Placental epithelial cell (primary cell): ENCODE measurements at places on chromosomes 11 and 22. TPM values are rescaled to one million over a fixed set of nuclear protein-coding genes. Genes with fewer than 3 reads are reported as not detected.

The WNT11 gene
- total RNA-seq, result 34.4 and 34.5 TPM in 2 replicates

The OR51E2 gene
- total RNA-seq, result not detected in 2 replicates

The C11orf97 gene
- not detected in 2 replicates for total RNA-seq

The TTLL8 gene
- total RNA-seq, result not detected in 2 replicates

The MS4A13 gene
- not detected in 2 replicates for total RNA-seq

The FAM180B gene
- total RNA-seq, result under 0.01 TPM in 1 of 2 replicates, not detected in the other

The RIMBP3C gene
- 0.79 and 0.87 TPM in 2 replicates for total RNA-seq

The C11orf16 gene
- total RNA-seq, result not detected in 2 replicates

The B4GALNT4 gene
- total RNA-seq, result 0.22 and 4.3 TPM in 2 replicates

The CCDC188 gene
- not detected in 2 replicates for total RNA-seq

The TECTA gene
- total RNA-seq, result 0.33 and 0.79 TPM in 2 replicates

The PIH1D2 gene
- 1.7 and 4.3 TPM in 2 replicates for total RNA-seq

The MPZL3 gene
- 35.3 and 61.1 TPM in 2 replicates for total RNA-seq

The GALNT18 gene
- 0.39 and 1.1 TPM in 2 replicates for total RNA-seq

The USP2 gene
- total RNA-seq, result under 0.01 and 0.11 TPM in 2 replicates

The TTC12 gene
- 16.9 and 48.7 TPM in 2 replicates for total RNA-seq

The THRSP gene
- total RNA-seq, result not detected in 2 replicates

The MYO18B gene
- total RNA-seq, result under 0.01 TPM in 1 of 2 replicates, not detected in the other

The C11orf86 gene
- not detected in 2 replicates for total RNA-seq

The CSF2RB gene
- total RNA-seq, result 5.5 and 6.9 TPM in 2 replicates

The SIAE gene
- total RNA-seq, result 4.1 and 7.9 TPM in 2 replicates

The ADM gene
- 54.2 and 69.0 TPM in 2 replicates for total RNA-seq

The KCNJ1 gene
- not detected in 2 replicates for total RNA-seq

The APOBEC3A gene
- not detected in 2 replicates for total RNA-seq
